ENCODE measurements at places on chromosomes 1 and 21. TPM values are rescaled to one million over a fixed set of nuclear protein-coding genes. Genes with fewer than 3 reads are reported as not detected.
A peak's percentile ranks its signal among the peaks of the same experiment; 100 is the strongest.

DNA sequence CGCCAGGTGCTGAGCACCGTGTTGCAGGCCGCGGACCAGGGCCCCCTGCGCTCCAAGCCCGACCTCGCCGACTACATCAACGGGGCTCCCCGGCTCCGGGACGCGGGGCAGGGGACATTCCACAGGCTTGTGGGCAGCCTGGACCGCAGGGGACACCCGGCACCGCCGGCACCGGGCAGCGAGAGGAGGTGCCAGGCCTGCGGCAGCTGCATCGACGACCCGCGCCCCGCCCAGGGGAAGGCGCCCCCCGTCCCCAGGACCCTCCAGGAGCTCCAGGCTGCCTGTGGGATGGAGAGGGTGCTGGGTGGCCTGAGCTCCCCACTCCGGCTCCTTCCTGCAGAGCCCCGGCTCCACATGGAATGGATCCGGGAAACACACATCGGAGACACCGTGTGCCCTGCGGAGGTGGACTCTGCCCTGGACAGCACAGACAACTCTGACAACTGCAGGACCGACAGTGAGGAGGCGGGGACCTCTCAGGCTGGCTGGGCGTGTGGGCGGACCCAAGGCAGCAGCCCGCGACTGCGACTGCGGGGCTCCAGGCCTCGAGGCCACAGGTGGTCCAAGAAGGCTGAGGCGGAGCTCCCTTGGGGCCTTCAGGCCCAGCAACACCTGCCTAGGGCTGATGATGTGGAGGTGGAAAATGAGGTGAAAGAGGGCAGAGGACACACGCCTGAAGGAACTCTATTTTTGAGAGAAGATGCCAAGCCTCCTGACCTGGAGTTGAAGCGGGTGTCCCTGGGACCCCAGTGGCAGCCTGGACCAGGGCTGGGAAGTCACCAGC, 22.8 kb downstream of the KIAA1614 start:
- no peaks in the 10 kb centered on the region for H3K36me3 ChIP-seq
- H3K4me3 ChIP-seq, result no peak overlapping the region
- DNase-seq, result no peak

The APCS gene
- not detected for total RNA-seq

DNA sequence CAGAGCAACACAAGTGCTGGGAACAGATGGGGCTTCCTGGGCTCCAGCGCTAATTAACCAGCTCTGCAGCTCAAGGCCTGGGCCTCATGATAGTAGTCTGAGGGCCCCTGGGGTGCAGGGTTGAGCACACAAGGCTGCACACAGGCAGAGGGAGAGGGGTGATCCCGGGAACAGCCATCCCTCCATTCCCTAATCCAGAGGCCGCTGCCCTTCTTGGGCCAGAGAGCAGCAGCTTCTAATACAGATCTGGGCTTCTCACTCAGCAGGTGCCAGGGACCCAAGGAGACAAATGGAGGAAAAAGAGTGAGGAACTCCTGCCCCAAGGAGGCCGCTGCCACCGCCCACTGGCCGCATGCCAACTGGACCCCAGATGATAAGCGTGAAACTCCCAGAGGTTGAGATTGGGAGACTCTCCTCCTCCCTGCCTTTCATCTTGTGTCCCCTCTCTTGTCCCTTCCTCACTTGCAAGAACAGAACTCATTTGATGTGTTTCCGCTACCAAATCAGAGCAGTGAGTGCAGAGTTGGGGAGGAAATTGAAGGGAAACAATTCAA, 58.0 kb upstream of the IFNAR2 start:
- no peak overlapping the region for H3K4me3 ChIP-seq
- H3K4me1 ChIP-seq, result no peaks in the 10 kb centered on the region
- H3K36me3 ChIP-seq, result no peaks in the 10 kb centered on the region

DNA sequence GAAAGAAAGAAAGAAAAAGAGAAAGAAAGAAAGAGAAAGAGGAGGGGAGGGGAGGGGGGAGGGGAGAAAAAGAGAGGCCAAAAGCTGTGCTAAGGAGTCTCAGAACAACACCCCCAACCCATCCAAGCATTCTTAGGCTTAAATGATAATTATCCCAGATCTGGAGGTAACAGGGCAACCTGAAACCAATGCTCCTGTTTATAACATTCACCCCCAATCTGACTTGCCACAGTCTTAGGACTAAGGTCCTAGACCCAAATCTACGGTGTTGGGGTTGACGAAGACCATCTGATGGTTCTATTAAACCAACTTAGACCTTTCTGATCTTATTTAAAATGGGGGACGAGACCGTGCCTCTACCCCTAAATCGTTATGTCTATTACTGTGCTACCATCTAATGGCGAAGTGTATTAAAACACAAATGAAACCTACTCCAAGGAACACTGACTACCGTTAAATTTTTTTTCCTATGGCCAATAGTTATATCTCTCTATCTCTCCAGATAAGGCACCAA, 119.3 kb upstream of the CDC42BPA start:
- no peak overlapping the region for H3K4me3 ChIP-seq
- H3K4me1 ChIP-seq, result no peaks in the 10 kb centered on the region
- no peak overlapping the region for H3K27ac ChIP-seq
- no peak for DNase-seq

GRCh38 chr1:111784273-111784901, 28.7 kb downstream of the DDX20 start:
- H3K36me3 ChIP-seq, result no peaks in the 10 kb centered on the region
- H3K27ac ChIP-seq, result no peak overlapping the region
- no peaks in the 10 kb centered on the region for H3K27me3 ChIP-seq
- DNase-seq, result no peak
- H3K4me3 ChIP-seq, result no peak overlapping the region
- no peaks in the 10 kb centered on the region for H3K4me1 ChIP-seq

DNA sequence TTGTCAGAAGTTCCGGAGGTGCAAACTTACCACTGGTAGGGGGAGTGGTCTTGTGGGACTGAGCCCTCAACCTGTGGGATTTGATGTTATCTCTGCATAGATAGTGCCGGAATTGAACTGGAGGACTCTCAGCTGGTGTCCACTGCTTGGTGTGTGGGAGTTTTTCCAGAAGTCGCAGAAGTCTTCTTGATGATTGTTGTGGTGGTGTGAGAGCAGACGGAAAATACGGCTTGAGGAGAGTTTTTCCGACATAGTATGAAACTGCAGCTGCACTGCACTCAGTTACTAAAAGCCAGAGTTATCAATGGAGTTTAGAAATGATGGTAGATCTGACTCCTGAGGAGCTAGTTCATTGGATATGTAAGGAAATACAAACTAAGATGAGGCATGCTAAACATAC, 14.9 kb downstream of the RGS5 start:
- no peak overlapping the region for H3K4me3 ChIP-seq
- H3K27me3 ChIP-seq, result no peaks in the 10 kb centered on the region
- H3K4me1 ChIP-seq, result no peaks in the 10 kb centered on the region
- no peak overlapping the region for H3K27ac ChIP-seq

DNA sequence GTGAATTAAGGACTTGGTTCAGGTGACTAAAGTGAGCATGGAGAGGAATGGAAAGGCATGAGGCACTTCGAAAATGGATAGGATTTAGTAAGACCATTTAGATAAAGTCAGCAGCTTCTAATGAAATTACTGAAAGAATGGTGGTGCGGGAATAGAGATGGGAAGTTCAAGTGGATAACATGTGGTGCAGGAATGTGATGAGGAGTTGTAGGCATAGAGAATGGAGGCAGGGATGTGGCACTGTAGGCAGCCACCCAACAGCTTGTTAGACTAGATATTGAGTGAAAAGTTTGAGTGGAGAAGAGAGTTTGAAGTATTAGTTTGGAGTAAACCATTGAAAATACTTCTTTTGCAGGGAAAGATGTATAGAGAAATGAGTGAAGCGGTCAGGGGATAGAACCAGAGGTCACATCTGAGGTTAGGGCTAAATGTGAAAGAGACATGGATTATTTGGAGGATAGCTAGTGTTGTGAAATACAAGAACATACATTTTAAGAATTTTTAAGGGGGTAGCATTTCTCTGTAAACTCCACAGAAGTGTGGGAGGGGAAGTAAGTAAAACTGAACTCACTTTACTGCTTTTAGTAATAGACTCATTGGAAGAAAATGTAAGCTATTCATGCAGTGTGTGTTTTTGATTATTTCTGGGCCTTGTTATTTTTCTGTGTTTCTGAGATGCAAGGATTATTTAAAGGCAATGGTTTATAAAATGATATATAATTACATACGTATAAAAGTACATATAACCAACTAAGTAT, 46.2 kb downstream of the DYRK1A start:
- no peak for DNase-seq

DNA sequence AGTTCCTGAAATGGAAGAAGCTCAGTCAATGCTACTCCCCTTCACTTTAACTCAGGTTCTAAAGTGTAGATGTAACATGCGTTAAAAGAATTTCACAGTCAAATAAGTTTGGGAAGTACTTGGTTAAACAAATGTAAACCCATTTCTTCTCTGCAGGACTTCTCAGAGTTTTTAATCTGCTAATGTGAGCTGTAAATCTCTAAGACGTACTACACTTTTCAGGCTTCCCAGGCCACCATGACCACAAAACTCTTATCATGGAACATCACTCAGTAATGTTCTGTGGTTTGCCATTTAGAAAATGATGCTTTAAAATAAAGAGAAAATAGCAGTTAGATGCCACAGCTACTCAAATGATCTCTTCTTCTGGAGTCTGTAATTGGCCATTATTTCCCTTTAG, 104.3 kb downstream of the HHIPL2 start:
- no peaks in the 10 kb centered on the region for H3K27me3 ChIP-seq
- H3K4me1 ChIP-seq, result peaks cover 10% of the 10 kb centered on the region
- no peak for DNase-seq

GRCh38 chr1:202130297-202130721, 7.6 kb downstream of the GPR37L1 start:
- H3K27me3 ChIP-seq, result peaks cover 2% of the 10 kb centered on the region
- no peak overlapping the region for H3K4me3 ChIP-seq
- no peak for DNase-seq
- H3K36me3 ChIP-seq, result peaks cover 33% of the 10 kb centered on the region

The ADGRB2 gene
- total RNA-seq, result 0.71 TPM

DNA sequence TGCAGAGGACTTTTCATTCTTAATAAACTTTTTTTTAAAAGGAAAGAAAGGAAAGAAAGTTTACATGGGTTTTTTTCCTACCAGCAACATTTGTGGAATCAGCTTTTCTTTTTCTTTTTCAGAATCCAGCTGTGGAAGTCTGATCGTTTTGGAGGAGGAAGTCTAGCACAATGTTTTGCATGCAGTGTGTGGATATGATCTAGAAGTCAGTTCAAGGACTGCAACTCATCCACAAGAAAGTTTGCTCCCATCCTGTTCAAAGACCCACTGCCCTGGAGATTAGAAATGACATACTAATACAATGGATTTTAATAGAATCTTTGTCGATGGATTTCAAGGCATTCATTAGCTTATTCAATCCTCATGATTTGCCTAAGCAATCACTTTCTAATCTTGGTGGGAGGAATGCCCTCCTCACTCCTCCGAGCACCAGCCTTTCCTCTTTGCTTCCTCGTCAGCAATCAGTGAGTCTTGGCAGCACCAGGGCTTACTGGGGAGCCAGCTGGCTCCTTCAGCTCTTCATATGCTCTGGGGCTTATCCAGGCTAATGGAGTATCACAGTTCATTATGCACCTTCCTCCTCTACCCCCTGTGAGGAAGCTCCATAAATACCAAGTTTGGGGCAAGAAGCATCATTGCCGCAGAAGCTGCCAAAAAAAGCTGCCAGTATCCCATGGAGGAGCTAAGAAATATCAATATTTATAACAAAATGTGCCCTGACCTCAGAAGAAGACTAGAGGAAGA, 392.3 kb upstream of the PKN2 start:
- DNase-seq, result no peak
- H3K27me3 ChIP-seq, result no peaks in the 10 kb centered on the region
- no peak overlapping the region for H3K4me3 ChIP-seq
- H3K27ac ChIP-seq, result no peak overlapping the region
- H3K4me1 ChIP-seq, result no peaks in the 10 kb centered on the region

GRCh38 chr1:202858331-202858730, 30.6 kb downstream of the RABIF start:
- H3K4me1 ChIP-seq, result peaks cover 16% of the 10 kb centered on the region
- no peak overlapping the region for H3K27ac ChIP-seq
- peaks cover 33% of the 10 kb centered on the region for H3K27me3 ChIP-seq
- H3K36me3 ChIP-seq, result no peaks in the 10 kb centered on the region
- H3K4me3 ChIP-seq, result no peak overlapping the region

GRCh38 chr1:74486036-74486435, 26.4 kb downstream of the LRRC53 start:
- no peak for DNase-seq
- H3K4me1 ChIP-seq, result no peaks in the 10 kb centered on the region
- no peak overlapping the region for H3K27ac ChIP-seq
- no peaks in the 10 kb centered on the region for H3K27me3 ChIP-seq

GRCh38 chr1:207203541-207203940, 99.5 kb downstream of the C4BPA start:
- H3K27ac ChIP-seq, result no peak overlapping the region
- H3K36me3 ChIP-seq, result no peaks in the 10 kb centered on the region
- DNase-seq, result no peak
- peaks cover 4% of the 10 kb centered on the region for H3K4me1 ChIP-seq
- H3K4me3 ChIP-seq, result no peak overlapping the region

GRCh38 chr1:17955302-17956285, 152.0 kb upstream of the IGSF21 start:
- no peaks in the 10 kb centered on the region for H3K4me1 ChIP-seq
- no peak for DNase-seq
- H3K36me3 ChIP-seq, result no peaks in the 10 kb centered on the region
- H3K27me3 ChIP-seq, result peaks cover 5% of the 10 kb centered on the region
- no peak overlapping the region for H3K27ac ChIP-seq

GRCh38 chr21:41786509-41786987, 19.7 kb upstream of the RIPK4 start:
- no peak for DNase-seq
- peaks cover 23% of the 10 kb centered on the region for H3K27me3 ChIP-seq
- no peak overlapping the region for H3K4me3 ChIP-seq
- peaks cover 6% of the 10 kb centered on the region for H3K4me1 ChIP-seq

GRCh38 chr1:32900956-32901822, at the start of gene TMEM54:
Gene TMEM54, minus strand, starts transcription at chr1:32901389. Its CDS starts 151 bp downstream, at chr1:32901238.
- H3K4me3 ChIP-seq, result peak within 1 kb of the TSS; percentile 25
- no peaks in the 10 kb centered on the region for H3K36me3 ChIP-seq

DNA sequence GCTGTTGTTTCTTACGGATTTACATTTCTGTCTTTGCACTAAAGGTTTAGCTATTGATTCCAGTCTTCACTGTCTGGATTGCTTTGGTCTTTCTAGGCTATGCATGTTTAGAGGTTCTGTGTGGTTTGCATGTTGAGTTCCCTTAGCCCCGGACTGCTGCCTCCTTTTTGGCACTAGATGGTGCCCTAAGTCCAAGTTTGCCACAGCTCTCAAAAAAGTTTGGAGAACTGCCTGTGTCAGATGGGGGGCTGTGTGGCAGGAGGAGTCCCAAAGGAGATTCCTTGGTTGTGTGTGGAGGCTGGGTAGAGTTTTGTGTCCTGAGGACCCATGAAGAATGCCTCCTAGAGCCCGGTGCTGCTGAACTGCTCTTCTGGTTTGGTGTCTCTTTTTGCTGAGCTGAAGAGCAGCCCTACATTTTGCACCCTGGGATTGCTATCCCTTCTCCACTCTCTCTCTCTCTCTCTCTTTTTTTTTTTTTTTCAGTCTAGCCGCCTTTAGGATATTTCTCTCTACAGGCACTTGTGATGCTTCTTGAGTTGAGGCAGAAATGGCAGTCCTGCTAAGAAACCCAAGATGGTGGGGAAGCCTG, 74.4 kb downstream of the PTGS2 start:
- no peak overlapping the region for H3K27ac ChIP-seq
- no peak for DNase-seq
- no peaks in the 10 kb centered on the region for H3K4me1 ChIP-seq
- H3K36me3 ChIP-seq, result no peaks in the 10 kb centered on the region
